ENCODE measurements at places on chromosomes 1 and 21.

GRCh38 chr1:240004086-240004749 is 87.5 kb upstream of the FMN2 start:
- DNase-seq = no peak

GRCh38 chr1:161736335-161736969 is 13.1 kb upstream of the DUSP12 start:
- no peak for DNase-seq

- no peak for DNase-seq
Observed at GRCh38 chr1:34929497-34929852, at the start of gene DLGAP3. Gene DLGAP3 (minus strand): TSS chr1:34929650. CDS start chr1:34905383, 24,267 bp downstream.

GRCh38 chr1:88847643-88848042 is 43.7 kb downstream of the GTF2B start:
- DNase-seq = no peak

- no peak for DNase-seq
Observed at GRCh38 chr1:85240174-85240601, 19.3 kb downstream of the C1orf52 start.

DNA sequence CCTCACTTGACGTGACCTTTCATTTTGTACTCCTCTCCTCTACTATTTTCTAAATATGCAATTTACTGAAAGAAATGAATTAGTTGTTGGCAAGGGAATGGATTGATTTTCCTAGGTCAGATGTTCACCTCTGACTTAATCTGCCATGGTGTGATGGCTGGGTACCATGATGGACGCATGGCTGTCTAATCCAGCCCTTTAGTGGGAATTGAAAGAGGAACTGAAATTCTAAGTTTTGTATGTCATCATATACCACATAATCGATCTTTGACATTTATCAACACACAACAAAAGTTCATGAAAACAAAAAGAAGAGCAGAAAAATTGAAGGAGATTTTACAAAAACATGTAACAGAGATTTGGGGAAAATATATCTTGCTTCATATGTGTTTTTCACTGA is 331.3 kb upstream of the SNX7 start:
- DNase-seq = no peak

- DNase-seq = no peak
Observed at GRCh38 chr21:21286170-21286798, 288.1 kb downstream of the NCAM2 start.

GRCh38 chr1:184574588-184574987 is 180.1 kb downstream of the EDEM3 start:
- no peak for DNase-seq

Data from left lobe of liver (tissue), 2 donors.